Activated CD4-positive, alpha-beta T cell treated with anti-CD3 and anti-CD28 coated beads, Interleukin-2, amount 10 ng/mL, durations not matched to agents 24 days and 14 days (primary cell): ENCODE measurements at places on chromosomes 2 and 18. TPM values are rescaled to one million over a fixed set of nuclear protein-coding genes. Genes with fewer than 3 reads are reported as not detected.

DNA sequence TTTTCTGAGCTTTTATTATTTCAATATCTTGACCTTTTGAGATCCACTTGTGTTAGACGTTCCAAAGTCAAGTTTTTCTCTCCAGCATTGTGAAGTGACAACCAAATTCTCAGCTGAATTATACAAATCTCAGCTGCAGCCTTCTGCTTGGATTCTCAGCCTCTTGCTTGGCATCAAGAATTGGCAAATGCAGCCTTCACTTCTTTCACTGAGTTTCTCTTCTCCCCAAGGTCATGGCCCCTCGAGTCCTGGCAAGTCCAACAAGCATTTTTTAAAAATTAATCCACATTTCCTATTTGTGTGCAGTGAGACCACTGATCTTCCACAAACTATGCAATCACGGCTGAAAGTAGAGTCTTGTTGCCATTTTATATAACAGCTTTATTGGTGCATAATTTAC is 23.4 kb upstream of the SMIM21 start:
- H3K4me3 ChIP-seq: no peak overlapping the region
- no peaks in the 10 kb centered on the region for H3K36me3 ChIP-seq
- peaks cover 1% of the 10 kb centered on the region for H3K4me1 ChIP-seq
- H3K27me3 ChIP-seq: peaks cover 42% of the 10 kb centered on the region
- DNase-seq: peak; percentile 16

GRCh38 chr2:219180961-219181360 is 2.9 kb downstream of the RETREG2 start:
- no peak overlapping the region for H3K27ac ChIP-seq
- peaks cover 45% of the 10 kb centered on the region for H3K4me1 ChIP-seq
- peak; percentile 55 for DNase-seq
- peak overlapping the region; percentile 32 for H3K4me3 ChIP-seq
- no peaks in the 10 kb centered on the region for H3K27me3 ChIP-seq

OR6B2 gene
- not detected in 2 replicates for total RNA-seq

DSG1 gene
- not detected in 2 replicates for total RNA-seq

GRCh38 chr2:240722796-240723735 is 31.4 kb downstream of the AQP12A start:
- no peaks in the 10 kb centered on the region for H3K4me1 ChIP-seq
- DNase-seq: no peak
- no peaks in the 10 kb centered on the region for H3K27me3 ChIP-seq
- no peak overlapping the region for H3K4me3 ChIP-seq
- H3K27ac ChIP-seq: no peak overlapping the region
